CD4-positive, alpha-beta T cell treated with Interleukin-15 for 4 hours (primary cell): ENCODE measurements at places on chromosomes 6 and 20.

DNA sequence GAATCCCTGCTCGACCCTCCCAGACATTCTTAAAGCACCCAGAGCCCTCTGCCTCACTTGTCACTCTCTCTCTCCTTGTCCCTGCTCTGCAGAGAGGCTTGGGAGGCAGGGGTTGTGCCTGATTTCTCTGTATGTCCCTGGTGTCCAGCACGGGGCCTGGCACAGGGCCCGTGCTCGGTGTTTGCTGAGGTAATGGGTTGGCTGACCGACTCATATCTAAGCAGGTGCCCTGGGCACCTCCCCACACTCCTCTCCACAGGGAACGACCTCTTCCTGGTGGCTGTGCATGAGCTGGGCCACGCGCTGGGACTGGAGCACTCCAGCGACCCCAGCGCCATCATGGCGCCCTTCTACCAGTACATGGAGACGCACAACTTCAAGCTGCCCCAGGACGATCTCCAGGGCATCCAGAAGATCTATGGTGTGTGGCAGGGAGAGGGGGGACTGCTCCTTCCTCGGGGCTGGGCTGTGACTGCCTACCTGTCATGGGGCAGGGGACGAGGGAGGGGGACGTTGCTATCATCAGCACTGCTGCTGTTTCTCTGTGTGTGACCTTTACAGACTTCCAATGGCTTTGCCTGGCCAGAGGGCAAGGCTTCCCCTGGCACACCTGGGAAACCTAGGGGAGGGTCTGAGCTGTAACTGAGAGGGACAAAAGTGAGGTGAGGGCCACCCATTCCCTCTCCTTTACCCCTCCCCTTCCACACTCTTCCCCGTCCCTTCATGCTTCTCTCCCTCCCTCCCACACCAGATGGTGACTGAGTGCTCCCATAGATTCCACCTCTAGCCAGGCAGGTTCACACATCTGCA lies 14.2 kb downstream of the MMP24OS start:
- DNase-seq: no peak

GRCh38 chr6:46098678-46099077 lies 31.1 kb upstream of the ENPP4 start:
- DNase-seq: no peak

GRCh38 chr6:152277826-152278329 lies 359.3 kb downstream of the SYNE1 start:
- DNase-seq: no peak

DNA sequence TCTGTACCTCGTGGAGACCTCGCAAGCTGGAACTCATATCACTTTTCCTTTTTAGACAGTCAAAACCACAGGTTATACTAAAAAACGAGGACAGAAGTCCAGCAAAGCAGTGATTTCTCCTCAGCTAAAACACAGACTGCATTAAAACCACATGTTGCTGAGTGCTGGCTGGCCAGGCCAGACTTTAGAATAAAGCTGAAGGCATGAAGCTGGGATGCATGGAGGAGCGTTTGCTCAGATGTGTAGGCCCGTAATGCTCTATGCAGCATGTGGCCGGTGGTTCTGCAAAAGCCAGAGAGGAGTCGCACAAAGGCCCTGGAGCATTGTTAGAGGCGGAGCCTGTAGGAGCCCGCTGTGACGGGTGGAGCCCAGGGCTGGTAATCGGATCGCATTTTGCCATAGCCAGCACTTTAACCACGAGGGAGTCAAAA lies 83.6 kb downstream of the SMOC2 start:
- DNase-seq: no peak

DNA sequence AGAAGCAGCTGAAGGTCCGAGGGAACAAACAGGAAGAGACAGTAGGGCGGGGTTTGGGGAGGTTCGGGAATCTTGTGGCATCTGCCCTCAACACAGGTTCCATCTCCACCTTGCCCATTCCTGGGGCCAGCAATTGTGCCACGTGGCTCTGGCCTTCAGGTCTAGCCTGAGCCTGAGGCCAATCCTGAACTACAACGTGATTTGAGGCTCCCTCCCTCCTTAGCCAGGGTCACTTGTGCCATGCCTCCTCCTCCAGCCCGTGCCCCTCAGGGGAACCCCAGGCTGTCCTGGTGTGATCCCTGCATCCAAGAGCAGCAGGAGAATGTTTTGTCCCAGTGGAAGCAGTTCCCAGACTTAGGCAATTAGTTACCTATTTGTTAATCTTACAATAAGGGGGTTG lies 3.0 kb downstream of the CST9 start:
- no peak for DNase-seq

DNA sequence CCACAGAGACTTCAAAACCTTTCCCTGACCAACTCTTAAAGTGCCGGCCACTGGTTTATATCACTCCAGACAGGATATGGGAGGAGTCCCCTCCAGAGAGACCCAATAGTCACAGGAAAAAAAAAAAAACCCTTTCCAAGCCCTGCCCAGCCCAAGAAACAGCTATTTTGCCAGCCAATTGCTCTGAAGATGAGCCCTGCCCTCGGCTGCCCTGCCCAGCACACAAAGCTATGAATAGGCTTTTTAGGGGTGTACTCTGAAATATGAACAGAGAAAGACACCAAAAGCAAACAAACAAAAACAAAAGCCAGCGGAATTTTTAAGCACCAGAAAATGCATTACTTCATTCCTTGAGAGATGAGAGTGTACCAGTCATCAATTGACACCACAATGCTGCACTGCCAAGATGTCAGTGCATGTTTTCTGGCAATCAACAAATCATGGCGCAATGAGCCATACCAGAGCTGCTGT lies 275.1 kb downstream of the C6orf118 start:
- no peak for DNase-seq
